Activated CD4-positive, alpha-beta memory T cell treated with anti-CD3 and anti-CD28 coated beads for 36 hours (primary cell): ENCODE measurements at places on chromosomes 16 and 17.

GRCh38 chr16:14301169-14302030 lies 230.3 kb downstream of the MRTFB start:
- peak; percentile 35 for DNase-seq

DNA sequence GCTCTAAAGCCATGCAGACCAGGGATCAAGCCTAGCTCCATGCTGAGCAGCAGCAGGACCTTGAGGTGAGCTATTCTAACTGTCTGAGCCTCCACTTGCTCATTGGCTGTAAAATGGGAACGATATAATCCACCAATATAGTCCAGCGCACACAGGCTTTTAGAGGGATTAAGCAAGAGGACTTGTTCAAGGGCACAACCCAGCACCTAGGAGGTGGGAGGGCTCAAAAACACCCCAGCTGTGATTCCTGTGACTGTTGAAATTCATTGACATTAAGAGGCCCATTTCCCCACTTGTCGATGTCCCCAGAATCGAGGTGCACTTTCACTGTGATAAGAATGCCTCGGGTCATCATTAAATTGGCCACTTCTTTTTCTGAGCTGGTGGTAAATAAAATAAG lies 4.1 kb downstream of the USH1G start:
- DNase-seq: no peak

DNA sequence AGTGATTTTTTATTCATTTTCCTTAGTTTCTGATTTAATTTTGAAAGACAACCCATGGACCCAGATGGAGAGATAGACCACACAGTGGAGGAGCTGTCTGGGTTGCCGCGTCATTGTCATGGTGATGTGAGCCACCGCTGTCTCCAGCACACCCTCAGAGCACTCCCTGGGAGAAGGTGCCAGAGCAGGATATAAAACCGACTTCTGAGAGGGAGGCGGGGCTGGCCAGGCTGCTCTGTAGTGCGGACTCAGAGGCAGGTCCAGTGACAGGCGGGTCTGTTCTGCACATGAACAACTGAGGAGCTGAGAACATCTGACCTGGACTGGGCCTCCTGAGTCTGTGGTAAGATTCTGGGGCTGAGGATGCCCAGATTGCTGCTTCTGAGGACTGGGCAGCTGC lies 216.3 kb upstream of the NLRP1 start:
- no peak for DNase-seq

DNA sequence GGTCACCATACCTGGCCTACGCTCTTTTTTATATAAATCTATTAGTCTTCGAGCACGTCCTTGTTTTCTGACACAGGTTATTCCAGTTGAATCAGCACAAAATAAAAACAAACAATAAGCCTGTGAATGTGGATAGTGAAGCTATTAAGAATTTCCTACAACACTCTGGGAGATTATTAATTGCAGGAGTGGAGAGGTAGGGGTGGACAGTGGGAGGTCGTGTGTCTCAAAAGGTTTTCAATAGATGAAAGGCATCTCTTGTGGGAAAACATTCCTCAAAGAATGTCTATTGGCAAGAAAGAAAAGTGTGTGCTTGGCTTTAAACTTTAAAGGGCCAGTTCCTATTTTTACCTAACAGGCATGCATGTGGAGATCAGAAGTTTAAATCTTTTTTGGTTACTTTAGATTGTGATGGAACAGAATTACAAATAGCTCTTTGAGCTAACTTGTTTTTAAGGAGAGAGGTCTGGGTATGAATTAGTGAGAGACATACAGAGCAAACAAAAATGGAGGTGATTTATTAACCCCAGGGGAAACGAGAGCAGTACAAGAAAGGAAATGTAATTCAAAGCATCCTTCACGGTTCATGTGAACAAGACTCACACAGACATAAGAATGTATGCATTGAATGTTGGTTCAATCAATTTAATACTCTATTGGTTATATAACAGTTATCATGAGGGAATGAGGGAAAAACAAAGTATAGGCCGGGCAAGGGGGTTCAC lies 9.0 kb downstream of the SMYD4 start:
- no peak for DNase-seq

DNA sequence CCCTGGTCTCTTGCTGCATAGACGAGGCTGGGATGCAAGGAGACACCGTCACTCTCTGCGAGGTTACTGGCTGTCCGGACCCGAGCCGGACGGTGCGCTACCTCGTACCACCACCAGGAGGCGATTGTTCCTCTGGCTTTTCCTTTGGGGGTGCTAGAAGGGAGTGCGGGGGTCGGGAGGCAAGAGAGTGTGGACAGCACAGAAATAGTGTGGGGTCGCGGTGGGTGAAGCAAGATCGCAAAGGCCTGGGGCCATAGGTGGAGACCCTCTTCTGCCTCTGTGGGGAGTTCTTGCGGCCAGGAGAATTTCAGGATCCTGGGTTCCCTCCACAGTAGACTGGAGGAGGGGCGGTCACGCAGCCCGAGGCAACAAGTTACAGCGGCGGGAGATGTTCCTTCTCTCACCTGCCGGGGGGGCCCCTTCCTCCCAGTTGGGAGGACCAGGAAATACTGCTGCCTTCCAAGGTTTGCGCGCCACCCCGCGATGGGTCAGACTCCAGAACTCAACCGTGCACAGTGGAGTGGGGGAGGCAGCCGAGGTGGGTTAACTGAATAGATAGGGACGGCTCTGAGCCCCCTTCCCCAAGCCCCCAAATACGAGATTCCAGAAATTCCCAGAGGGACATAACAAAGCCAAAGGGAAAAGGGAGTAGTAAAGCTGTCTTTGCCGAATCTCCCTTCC lies 6.9 kb downstream of the PHOSPHO1 start:
- DNase-seq: peak; percentile 80

- peak; percentile 78 for DNase-seq
Observed at GRCh38 chr17:32914181-32914580, 13.8 kb upstream of the TMEM98 start.
